ENCODE measurements at places on chromosomes 7 and 10. TPM values are rescaled to one million over a fixed set of nuclear protein-coding genes. Genes with fewer than 3 reads are reported as not detected.
A peak's percentile ranks its signal among the peaks of the same experiment; 100 is the strongest.

GRCh38 chr7:6167004-6167551, 105.3 kb downstream of the CYTH3 start:
- no peak overlapping the region for H3K4me3 ChIP-seq
- no peak for DNase-seq
- H3K4me1 ChIP-seq: peaks cover 18% of the 10 kb centered on the region
- H3K36me3 ChIP-seq: peaks cover 5% of the 10 kb centered on the region
- peak overlapping the region; percentile 79 for H3K27ac ChIP-seq

Gene TBC1D12
- 2.2 TPM for total RNA-seq

Gene EMX2
- not detected for total RNA-seq

DNA sequence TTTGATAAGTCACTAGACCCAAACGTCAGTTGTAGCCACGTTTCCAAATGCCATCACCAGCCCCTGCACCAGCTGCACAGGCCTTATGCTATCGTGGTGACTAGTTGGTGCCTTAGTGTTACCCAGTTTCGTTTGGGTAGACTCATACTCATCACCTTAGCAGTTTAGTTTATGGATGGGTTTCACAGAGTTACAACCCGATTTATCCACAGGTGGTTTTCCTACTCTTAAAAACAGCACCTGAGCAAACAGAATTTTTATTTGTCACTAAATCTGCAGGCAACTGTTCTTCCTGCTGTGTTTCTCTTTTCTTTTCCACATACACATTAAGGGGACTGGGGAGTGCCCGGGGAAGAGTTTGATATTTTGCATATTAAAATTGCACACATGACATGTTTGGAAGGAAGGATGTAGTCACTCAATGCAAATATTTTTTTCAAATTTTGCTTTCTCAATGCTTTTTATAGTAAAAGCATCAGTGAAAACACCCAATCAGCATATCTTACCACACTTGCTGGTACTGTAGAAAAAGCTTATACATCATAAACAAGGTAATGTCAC, 41.6 kb downstream of the PDSS1 start:
- H3K27ac ChIP-seq: no peak overlapping the region
- H3K36me3 ChIP-seq: peaks cover 71% of the 10 kb centered on the region
- H3K4me3 ChIP-seq: no peak overlapping the region
- peaks cover 17% of the 10 kb centered on the region for H3K4me1 ChIP-seq
- H3K27me3 ChIP-seq: no peaks in the 10 kb centered on the region

Gene HOXA9
- total RNA-seq: not detected

- no peak for DNase-seq
- no peaks in the 10 kb centered on the region for H3K27me3 ChIP-seq
- no peaks in the 10 kb centered on the region for H3K36me3 ChIP-seq
- no peak overlapping the region for H3K4me3 ChIP-seq
These were observed 90.3 kb downstream of the CHN2 start for GRCh38 chr7:29284696-29285443.

Gene RASSF4
- total RNA-seq: 16.2 TPM

DNA sequence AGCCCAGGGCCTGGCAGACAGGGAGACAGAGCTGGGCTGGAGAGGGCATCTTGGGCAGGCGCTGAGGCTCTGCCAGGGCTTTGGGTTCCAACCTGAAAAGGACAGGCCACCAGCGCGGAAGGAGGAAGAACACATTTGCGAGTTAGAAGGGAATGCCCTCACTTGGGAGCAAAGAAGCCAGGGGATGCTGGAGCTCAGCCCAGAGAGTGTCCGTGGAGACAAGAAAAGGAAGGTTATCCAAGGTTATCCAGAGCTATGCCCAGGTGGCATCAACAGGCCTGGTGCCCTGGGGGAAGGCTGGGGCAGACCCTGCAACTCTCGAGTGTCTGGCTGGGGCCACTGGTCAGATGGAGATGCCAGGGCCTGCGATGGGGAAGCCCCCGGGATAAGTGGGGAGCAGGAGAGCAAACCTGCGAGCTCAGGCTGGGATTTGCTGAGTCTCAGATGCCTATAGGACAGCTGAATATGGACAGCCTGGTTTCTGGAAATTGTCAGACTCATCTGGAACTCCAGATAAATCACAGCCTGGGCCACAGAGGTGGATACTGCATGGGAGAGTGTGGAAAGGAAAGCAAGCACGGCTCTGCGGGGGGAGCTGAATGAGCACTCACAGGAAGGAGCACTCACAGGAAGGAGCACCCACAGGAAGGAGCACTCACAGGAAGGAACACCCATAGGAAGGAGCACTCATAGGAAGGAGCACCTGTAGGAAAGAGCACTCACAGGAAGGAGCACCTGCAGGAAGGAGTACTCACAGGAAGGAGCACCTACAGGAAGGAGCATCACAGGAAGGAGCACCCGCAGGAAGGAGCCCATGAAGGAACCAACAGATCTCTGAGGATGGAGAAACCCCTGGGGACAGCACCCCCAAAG, 152.1 kb downstream of the ADAM12 start:
- no peak overlapping the region for H3K27ac ChIP-seq
- no peak overlapping the region for H3K4me3 ChIP-seq
- DNase-seq: no peak
- H3K4me1 ChIP-seq: no peaks in the 10 kb centered on the region
- H3K36me3 ChIP-seq: no peaks in the 10 kb centered on the region
- no peaks in the 10 kb centered on the region for H3K27me3 ChIP-seq

DNA sequence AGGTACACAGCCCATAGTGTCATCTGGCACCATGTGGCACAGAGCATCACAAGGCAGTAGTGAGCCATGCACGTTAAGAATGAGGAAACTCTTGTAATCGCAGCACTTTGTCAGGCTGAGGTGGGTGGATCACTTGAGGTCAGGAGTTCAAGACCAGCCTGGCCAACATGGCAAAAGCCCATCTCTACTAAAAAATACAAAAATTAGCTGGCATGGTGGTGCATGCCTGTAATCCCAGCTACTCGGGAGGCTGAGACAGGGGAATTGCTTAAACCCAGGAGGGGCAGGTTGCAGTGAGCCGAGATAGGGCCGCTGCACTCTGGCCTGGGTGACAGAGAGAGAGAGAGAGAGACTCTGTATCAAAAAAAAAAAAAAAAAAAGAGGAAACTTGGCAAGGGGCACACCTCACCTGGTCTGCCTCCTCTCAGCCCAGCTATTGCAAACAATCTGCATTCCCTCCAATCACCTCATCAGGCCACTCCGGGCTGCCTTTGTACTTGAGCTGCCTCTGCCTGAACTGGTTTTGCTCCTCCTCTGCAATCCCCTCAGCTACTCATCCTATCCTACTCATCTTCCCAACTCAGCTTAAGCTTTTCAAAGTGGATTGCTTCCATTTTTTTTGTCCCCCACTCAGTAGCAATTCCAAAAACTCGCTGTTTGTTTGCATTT, 46.0 kb upstream of the OPTN start:
- DNase-seq: peak; percentile 22
- H3K27ac ChIP-seq: no peak overlapping the region
- no peaks in the 10 kb centered on the region for H3K36me3 ChIP-seq
- peaks cover 35% of the 10 kb centered on the region for H3K4me1 ChIP-seq

Gene THSD7A
- 0.68 TPM for total RNA-seq

DNA sequence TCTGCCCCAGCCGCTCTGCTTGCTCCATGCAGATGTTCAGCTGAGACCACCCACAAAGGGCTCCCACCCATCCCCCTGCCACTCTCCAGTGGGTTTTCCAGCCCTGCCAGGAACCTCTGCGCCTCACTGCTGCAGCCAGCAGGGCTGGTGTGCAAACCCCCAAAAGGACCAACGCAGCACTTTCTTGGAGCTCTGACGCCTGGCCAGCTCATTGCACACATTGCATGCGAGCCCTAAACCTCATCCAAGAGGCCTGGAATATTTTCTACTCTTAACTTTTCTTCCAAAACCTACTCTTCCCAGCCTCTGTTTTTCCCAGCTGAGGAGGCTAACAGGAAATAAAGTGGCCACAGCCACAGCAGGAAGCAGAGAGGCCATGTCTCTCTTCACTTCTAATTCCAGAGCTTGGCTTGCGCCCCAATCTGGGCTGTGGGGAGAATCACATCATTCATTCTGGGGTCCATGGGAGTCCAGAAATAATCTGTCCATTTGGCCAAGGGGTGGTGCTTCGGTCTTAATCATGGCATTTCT, 4.6 kb upstream of the FAM170B start:
- no peak overlapping the region for H3K4me3 ChIP-seq
- peaks cover 27% of the 10 kb centered on the region for H3K4me1 ChIP-seq
- DNase-seq: no peak
- H3K27me3 ChIP-seq: no peaks in the 10 kb centered on the region
- no peak overlapping the region for H3K27ac ChIP-seq
- H3K36me3 ChIP-seq: 0 out of 2 replicates have a peak, but pooled peaks cover 2% of the 10 kb centered on the region

DNA sequence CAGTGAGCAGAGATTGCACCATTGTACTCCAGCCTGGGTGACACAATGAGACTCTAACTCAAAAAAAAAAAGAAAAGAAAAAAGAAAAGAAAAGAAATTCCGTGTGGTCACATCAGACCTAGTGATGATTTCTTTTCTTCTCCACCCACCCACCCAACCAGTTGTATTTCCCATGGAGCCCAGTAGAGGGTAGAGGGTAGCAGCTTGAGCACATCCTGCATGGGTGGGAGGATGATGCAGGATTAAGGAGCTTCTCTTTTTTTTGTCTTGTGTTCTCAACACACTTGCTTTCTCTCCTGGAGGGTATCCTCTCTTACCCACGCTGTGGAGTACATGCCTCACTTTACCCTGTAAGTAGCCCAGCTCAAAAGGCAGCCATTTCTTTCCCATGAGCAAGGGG, 118.6 kb upstream of the CARD11 start:
- DNase-seq: no peak
- H3K4me3 ChIP-seq: no peak overlapping the region
- H3K4me1 ChIP-seq: peaks cover 19% of the 10 kb centered on the region
- no peak overlapping the region for H3K27ac ChIP-seq
- H3K36me3 ChIP-seq: peaks cover 7% of the 10 kb centered on the region

DNA sequence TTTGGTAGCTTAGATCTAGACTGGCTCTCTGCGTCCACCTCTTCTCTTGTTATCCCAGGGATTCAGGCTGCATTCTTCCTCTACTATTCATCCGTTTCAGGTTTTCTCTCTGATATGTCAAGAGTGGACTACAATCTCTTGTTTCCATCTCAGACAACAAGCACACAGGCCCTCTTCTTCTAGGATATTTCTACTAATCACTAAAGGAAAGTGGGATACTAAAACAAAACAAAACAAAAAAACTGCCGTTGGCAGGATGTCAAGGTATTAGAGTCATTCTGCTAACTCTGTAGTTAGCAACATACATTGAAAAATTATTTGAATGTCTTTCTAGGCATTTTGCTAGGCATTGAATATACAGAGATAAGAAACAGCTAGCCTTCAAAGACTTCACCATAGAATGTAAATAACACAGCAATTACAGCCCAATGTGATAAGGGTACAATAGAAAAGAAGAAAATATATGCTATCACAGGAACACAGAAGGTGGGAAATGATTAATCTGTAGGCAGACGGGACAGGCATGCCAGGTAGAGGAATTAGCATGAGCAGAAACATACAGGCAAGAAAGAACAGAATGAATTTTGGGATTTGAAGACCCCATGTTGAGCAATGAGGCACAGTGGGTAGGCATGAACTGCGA, 210.5 kb downstream of the CSTF2T start:
- no peak for DNase-seq
- no peak overlapping the region for H3K4me3 ChIP-seq
- H3K4me1 ChIP-seq: peaks cover 23% of the 10 kb centered on the region
- no peaks in the 10 kb centered on the region for H3K36me3 ChIP-seq

Gene GIMAP6
- 0.18 TPM for total RNA-seq

GRCh38 chr7:53272081-53272480, 236.6 kb downstream of the POM121L12 start:
- DNase-seq: no peak
- no peak overlapping the region for H3K27ac ChIP-seq
- H3K4me3 ChIP-seq: no peak overlapping the region
- no peaks in the 10 kb centered on the region for H3K4me1 ChIP-seq
- no peaks in the 10 kb centered on the region for H3K27me3 ChIP-seq

DNA sequence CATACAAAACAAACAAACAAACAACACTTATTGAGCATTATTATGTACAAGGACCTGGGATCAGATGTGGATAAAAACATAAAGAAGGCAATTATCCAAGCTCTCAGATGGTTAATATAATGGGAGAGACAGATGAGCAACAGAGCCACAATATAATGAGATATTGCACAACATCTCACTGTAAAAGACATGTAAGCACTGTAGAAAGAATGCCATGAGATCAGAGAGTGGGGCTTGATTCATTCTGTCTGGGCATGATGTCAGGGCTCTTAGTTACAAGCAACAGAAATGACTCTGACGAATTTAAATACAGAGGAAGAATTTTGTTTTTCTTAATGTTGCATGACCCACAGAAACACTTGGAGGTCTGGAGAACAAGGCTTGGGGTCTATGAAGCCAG, 164.7 kb upstream of the PLXDC2 start:
- no peaks in the 10 kb centered on the region for H3K4me1 ChIP-seq
- DNase-seq: no peak
- H3K36me3 ChIP-seq: no peaks in the 10 kb centered on the region

GRCh38 chr7:95342642-95343307, 18.4 kb upstream of the PON1 start:
- peak overlapping the region; percentile 54 for H3K27ac ChIP-seq
- H3K4me1 ChIP-seq: peaks cover 21% of the 10 kb centered on the region
- no peaks in the 10 kb centered on the region for H3K36me3 ChIP-seq
- DNase-seq: peak; percentile 18
- no peaks in the 10 kb centered on the region for H3K27me3 ChIP-seq
- H3K4me3 ChIP-seq: no peak overlapping the region

DNA sequence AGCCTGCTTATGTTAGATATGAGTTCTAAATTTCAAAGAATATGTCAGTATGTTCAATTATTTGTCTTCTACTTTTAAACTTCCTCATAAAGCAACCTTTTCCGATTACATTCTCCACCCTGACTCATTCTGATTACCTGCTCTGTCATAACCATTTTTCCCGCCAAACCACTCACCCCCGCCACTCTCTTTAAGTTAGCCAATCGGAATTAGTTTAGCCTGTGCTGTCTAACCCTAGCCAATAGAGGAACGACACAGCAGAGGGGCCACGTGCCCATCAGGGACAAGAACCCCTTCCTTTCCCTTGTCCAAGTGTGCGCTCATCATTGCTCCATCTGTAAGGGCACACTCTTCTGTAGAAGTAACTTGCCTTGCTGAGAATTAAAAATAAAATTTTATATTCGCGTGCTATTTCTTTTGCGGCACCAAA, 91.4 kb downstream of the CCDC71L start:
- 0 out of 2 replicates have a peak, but pooled peaks cover 3% of the 10 kb centered on the region for H3K36me3 ChIP-seq
- H3K4me3 ChIP-seq: no peak overlapping the region
- no peak for DNase-seq
- no peaks in the 10 kb centered on the region for H3K27me3 ChIP-seq
- peaks cover 16% of the 10 kb centered on the region for H3K4me1 ChIP-seq

Gene RELN
- 0.44 TPM for total RNA-seq

Gene LDB3
- total RNA-seq: 0.96 TPM

All from WTC11 (cell line).